Psoas muscle (tissue), 8 donors: ENCODE measurements at places on chromosomes 11 and 22. TPM values are rescaled to one million over a fixed set of nuclear protein-coding genes. Genes with fewer than 3 reads are reported as not detected.
A peak's percentile ranks its signal among the peaks of the same experiment; 100 is the strongest.

DNA sequence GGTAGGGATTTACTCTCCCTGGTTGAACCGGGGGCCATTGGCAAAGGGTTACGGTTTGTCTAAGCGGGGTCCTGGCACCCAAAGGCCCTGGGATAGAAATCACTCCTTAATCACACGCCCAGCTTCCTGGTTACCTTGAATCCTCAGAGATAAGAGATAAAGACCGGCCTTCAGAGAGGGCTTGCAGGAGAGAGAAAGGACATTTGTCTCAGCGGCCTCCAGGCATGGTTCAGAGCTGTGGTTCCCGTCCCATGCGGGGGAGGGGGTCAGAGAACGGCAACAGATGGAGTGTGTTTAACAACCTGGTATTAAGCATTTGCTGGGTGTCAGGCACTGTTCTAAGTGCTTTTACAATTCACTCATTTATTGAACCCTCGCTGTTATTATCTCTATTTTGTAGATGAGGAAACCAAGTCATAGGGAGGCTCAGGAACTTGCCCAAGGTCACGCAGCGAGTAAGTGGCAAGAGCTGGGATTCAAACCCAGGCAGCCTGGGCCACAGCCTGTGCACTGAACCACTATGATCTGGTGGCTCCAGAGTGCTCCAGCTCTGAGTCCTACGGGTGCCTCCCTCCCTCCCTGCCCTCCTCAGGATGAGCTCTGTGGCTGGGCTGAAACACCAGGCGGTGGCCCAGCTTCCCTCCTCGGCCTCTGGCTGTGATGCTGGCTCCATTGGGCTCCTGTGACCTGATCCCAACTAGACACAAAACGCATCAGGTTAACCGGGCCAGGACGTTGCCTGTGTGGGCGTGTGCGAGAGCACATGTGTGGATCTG is 18.6 kb downstream of the LRRC10B start:
- H3K36me3 ChIP-seq, result no peaks in the 10 kb centered on the region
- H3K27me3 ChIP-seq, result peaks cover 2% of the 10 kb centered on the region
- H3K27ac ChIP-seq, result no peak overlapping the region
- H3K4me3 ChIP-seq, result no peak overlapping the region
- no peak for DNase-seq

- DNase-seq, result no peak
- no peak overlapping the region for H3K4me3 ChIP-seq
- H3K4me1 ChIP-seq, result no peaks in the 10 kb centered on the region
- no peaks in the 10 kb centered on the region for H3K36me3 ChIP-seq
These were observed 52.7 kb upstream of the GRAMD1B start for GRCh38 chr11:123377355-123377754.

DNA sequence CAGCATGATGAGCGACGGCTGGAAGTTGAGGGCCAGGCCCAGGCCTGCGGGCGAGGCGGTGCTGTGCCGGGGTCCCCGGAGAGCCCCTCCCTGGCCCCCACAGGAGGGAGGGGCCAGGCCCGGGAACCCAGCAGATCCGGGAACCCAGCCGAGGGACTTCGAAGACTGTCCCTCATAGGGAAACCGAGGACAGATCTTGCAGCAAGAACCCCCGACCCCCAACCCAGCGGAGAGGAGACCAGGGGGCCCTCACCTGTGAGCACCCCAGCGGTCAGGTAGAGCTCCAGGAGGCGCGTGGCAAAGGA is 2.4 kb downstream of the SLC16A8 start:
- peaks cover 17% of the 10 kb centered on the region for H3K27me3 ChIP-seq
- no peak for DNase-seq
- no peaks in the 10 kb centered on the region for H3K36me3 ChIP-seq
- no peak overlapping the region for H3K27ac ChIP-seq
- H3K4me3 ChIP-seq, result peak overlapping the region; percentile 59
- H3K4me1 ChIP-seq, result peaks cover 18% of the 10 kb centered on the region

- peak overlapping the region; percentile 16 for H3K27ac ChIP-seq
- no peaks in the 10 kb centered on the region for H3K27me3 ChIP-seq
- no peak overlapping the region for H3K4me3 ChIP-seq
- peaks cover 62% of the 10 kb centered on the region for H3K4me1 ChIP-seq
- no peak for DNase-seq
- H3K36me3 ChIP-seq, result no peaks in the 10 kb centered on the region
These were observed 4.4 kb downstream of the TOLLIP start for GRCh38 chr11:1305063-1305495.

- no peak overlapping the region for H3K4me3 ChIP-seq
- no peaks in the 10 kb centered on the region for H3K36me3 ChIP-seq
- H3K27ac ChIP-seq, result no peak overlapping the region
- H3K4me1 ChIP-seq, result peaks cover 8% of the 10 kb centered on the region
- H3K27me3 ChIP-seq, result no peaks in the 10 kb centered on the region
These were observed 93.2 kb upstream of the TP53I11 start for GRCh38 chr11:45043755-45044475.

DNA sequence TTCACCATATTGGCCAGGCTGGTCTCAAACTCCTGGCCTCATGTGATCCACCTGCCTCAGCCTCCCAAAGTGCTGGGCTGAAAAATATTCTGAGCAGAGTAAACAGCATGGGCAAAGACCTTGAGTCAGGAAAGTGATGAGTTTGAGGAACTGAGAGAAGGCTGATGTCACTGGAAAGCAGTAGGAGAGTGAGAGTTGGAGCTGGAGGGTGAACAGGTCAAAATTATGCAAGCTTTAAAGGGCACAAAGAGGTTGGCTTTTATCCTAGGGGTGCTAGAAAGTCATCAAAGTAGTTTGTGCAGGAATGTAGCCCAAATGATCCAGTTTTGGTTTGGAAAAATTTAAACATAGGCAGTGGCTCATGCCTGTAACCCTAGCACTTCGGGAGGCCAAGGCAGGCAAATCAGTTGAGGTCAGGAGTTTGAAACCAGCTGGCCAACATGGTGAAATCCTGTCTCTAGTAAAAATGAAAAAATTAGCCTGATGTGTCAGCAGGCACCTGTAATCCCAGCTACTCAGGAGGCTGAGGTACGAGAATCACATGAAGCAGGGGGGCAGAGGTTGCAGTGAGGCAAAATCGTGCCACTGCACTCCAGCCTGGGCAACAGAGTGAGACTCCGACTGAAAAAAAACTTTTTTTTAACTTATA is 44.7 kb upstream of the CXCR5 start:
- H3K27ac ChIP-seq, result no peak overlapping the region
- no peaks in the 10 kb centered on the region for H3K4me1 ChIP-seq
- no peaks in the 10 kb centered on the region for H3K36me3 ChIP-seq
- no peak for DNase-seq
- H3K27me3 ChIP-seq, result no peaks in the 10 kb centered on the region

GSTT4 gene
- total RNA-seq, result not detected

GRCh38 chr11:101931692-101932091 is 15.4 kb upstream of the ANGPTL5 start:
- H3K4me3 ChIP-seq, result no peak overlapping the region
- H3K27me3 ChIP-seq, result no peaks in the 10 kb centered on the region
- H3K4me1 ChIP-seq, result no peaks in the 10 kb centered on the region
- DNase-seq, result no peak
- H3K36me3 ChIP-seq, result no peaks in the 10 kb centered on the region

DNA sequence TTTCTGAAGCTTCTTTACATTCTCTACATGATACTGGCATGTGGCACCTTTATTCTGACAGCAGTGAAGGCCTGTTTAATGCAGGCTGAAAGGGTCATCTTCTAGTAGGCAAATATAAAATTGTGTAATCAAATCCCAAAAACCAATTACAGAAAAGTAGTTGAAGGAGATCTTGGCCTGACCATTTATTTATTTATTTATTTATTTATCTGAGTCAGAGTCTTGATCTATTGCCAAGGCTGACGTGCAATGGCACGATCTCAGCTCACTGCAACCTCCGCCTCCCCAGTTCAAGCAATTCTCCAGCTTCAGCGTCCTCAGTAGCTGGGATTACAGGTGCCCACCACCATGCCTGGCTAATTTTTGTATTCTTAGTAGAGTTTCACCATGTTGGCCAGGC is 22.7 kb upstream of the CECR2 start:
- H3K27ac ChIP-seq, result no peak overlapping the region
- DNase-seq, result no peak
- no peaks in the 10 kb centered on the region for H3K36me3 ChIP-seq
- no peaks in the 10 kb centered on the region for H3K27me3 ChIP-seq

AMPD3 gene
- 45.4 TPM for total RNA-seq

DNA sequence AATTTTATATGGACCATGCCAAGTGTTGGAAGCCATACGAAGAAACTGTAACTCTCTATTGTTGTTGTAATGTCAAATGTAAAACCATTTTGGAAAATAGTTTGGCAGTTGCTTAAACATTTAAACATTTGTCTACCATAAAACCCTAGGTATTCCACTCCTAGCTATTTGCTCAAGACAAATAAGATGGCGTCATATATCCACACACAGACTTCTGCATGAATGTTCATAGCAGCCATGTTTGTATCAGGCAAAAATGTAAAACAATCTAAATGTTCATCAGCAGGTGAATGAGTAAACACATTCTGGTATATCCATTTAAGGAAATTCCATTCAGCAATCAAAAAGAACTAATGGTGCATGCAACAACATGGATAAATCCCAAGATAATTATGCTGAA is 27.9 kb downstream of the OR9I1 start:
- H3K36me3 ChIP-seq, result no peaks in the 10 kb centered on the region
- H3K27ac ChIP-seq, result no peak overlapping the region
- H3K27me3 ChIP-seq, result no peaks in the 10 kb centered on the region
- DNase-seq, result no peak
- H3K4me3 ChIP-seq, result no peak overlapping the region
- H3K4me1 ChIP-seq, result no peaks in the 10 kb centered on the region

DNA sequence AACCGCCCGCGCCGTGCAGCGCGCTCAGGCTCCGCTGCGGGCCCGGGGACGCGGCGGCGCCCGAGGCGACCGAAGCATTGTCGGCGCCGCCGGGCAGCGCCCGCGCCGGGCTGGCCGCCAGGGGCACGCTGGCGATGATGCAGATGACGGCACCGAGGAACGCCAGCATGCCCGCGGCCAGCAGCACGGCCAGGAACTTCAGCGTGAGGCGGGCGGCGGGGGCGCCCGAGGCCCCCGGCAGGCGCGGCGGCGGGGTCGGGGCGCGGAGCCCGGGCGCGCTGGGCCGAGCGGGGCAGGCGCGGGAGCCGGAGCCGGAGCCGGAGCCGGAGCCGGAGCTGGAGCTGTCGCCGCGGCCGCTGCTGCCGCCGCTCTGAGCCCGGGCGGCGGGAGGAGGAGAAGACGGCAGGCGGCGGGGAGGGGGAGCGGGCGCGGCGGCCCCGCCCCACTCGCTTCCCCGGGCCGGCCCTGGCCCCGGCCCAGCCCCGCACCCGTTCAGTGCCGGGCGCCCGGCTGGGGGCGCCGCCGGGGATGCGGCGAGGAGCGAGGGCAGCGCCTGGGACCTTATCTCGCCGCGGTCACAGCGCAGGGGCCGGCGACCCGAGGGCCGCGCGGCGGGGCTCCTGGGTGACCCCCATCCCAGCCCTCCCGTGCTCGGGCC is at the start of gene NPTXR:
TSS of gene NPTXR (minus strand) at position 372 of the 658 bp plus-strand sequence.
- H3K4me3 ChIP-seq, result peak within 1 kb of the TSS; percentile 58
- peaks cover 3% of the 10 kb centered on the region for H3K4me1 ChIP-seq
- H3K27me3 ChIP-seq, result no peaks in the 10 kb centered on the region

DNA sequence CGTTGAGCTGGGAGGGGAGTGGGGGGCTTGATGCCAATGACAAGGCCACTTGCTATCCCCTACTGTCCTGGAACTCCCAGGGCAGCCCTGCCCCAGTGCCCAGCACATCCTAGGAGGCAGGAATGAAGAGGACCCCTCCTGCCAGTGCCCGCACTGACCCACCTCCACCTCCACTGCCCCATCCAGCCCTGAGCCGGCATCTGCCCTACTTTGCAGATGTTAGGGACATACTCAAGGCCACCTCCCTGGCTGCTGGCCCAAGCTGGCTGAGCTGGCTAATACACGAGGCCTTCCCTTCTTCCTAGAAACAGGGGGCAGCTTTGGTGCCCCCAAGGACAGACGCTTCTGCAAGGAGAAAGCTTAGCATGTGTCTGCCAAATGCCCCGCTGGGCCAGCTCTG is 10.8 kb downstream of the DHCR7 start:
- H3K36me3 ChIP-seq, result peaks cover 50% of the 10 kb centered on the region
- no peak for DNase-seq
- no peak overlapping the region for H3K4me3 ChIP-seq
- no peak overlapping the region for H3K27ac ChIP-seq
- no peaks in the 10 kb centered on the region for H3K4me1 ChIP-seq
- H3K27me3 ChIP-seq, result no peaks in the 10 kb centered on the region
